Activated gamma-delta T cell treated with Interleukin-2 at 50 U/mL for 16 hours (primary cell): ENCODE measurements at places on chromosomes 5 and 9.

- no peak for DNase-seq
These were observed 271.9 kb upstream of the ST8SIA4 start for GRCh38 chr5:101174981-101175380.

DNA sequence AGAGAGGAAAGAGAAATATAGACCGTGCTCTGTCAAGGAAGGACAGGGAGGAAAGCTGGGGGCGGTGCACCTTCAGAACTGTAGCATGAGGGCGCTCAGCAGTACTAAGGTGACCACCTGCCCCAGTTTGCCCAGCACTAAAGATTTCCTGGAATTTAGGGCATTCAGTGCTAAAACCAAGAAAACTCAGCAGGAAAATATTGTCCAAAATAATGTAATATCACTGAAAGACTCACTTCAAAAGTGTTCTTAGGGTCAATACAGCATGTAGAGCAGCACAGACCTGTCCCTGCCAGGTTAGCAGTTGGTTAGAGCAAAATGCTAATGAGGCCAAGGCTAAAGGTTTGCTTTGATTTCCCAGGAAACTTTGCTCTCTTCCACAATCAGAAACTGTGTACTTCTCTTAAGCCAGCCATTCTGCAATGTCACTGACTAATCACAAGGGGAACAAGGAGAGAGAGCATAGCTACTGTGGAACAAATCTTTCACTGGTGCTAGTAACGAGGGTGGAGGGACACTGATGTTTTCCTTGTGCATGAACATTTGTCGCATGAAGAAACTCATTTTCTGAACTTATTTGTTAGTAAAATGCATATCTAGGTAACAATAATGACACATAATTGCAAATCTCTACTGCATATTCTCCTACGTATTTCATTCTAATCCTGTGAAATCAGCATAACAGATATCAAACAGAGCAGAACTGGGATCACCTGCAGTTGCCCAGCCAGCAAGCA lies 53.0 kb upstream of the GRAMD2B start:
- DNase-seq = no peak

DNA sequence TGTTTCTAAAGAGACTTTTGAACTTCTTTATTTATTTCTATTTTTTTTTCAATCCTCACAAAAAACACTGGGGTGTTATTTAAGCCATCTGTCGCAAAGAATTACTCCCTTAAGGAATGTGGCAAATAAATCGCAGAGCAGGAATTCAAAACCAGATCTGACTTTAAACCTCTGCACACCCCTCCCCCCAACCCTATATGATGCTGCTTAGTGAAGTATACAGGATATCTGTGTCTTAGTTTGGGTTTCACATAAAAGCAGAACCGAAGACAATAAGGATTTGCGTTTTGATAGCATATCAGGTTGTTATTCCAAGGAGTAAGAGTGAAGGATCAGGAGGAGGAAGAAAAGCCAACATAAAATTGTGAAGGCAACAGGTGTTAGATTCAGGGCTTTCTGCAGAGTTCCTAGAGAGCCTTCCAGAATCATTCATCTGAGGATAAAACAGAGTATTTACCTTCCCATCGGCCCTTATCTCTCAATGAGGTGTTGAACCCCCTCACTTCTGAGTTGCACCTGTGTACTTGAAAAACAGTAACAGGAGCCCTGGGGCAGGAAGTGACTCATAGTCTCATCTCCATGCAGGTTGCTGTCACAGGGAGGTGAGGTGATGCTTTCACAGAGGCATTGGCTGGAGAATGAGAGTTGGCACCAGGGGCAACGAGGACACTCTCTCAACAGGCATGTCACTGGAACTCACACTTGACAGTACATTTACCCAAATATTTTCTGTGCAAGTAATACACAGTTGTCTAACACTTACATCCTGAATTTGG lies 33.5 kb upstream of the DMRT3 start:
- no peak for DNase-seq

- DNase-seq = no peak
These were observed 1356.4 kb downstream of the EFNA5 start for GRCh38 chr5:106314221-106314824.

DNA sequence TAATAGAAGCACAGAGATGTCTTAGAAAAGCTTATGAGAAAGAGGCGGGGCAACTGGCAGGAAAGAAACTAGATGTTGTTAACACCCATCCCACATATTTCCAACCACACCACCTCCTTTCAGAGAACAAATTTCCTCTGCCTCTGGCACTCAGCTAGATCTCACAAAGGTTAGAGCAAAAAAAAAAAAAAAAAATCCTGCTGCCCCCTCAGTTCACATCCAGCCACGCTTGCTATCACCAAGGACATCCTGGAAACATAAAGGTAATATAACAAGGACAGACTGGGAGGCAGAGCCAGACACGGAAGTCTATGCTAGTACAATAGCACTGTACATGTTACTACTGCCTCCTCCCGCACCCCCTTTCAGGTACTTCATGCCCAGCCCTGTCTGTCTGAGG lies 238.0 kb upstream of the PTGER4 start:
- DNase-seq = peak; percentile 10

DNA sequence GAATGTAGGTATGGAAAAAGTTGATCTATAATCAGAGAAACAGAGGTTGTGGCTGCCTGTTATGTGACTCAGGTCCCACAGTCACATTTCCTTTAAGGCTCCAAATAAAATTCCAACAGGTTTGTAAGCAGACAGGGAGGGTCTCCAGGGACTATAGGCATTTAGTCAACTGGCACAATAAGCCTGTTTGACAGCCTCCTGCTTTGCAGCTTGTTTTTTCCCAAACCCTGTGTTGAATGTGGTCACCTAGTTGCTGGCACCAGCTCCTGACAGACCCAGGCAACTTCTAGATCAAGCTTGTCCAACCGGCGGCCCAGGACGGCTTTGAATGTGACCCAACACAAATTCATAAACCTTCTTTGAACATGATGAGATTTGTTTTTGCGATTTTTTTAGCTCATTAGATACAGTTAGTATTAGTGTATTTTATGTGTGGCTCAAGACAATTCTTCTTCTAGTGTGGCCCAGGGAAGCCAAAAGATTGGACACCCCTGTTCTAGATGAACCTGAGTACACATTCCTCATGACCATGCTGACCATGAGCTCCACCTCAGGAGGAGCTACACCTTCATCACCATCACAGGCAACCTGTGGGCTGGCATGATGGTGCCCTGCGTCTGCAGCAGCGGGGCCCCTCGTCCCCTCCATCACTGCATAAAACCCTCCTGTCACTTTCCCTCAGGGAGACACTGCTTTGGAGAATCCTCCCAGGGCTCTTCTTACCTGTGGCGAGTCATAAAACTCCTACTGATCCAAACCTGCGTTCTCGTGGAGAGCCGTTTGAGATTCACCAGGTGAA lies 15.7 kb upstream of the GRHPR start:
- DNase-seq = no peak
